Ureter (tissue), 1 donor: ENCODE measurements at places on chromosomes 7 and 10. TPM values are rescaled to one million over a fixed set of nuclear protein-coding genes. Genes with fewer than 3 reads are reported as not detected.

DNA sequence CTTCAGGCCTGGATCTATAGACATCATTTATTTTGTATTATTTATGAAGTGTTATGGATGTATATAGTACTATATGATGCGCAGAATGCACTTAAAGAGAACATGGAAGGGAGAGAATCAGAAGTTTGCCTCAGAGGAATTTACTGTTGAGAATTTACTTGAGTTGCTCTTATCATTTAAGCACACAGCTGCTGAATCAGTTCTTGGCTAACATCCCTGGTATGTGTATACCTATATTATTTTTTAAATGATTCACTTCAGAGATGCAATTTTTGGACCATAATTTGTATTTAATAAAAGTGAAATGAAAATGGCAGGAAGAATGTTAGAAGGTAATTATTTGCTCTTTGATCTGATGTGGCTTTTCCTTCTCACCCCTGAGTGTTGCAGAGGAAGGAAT, 191.6 kb downstream of the BICC1 start:
- DNase-seq: no peak

CRYGN gene
- not detected for total RNA-seq

DNA sequence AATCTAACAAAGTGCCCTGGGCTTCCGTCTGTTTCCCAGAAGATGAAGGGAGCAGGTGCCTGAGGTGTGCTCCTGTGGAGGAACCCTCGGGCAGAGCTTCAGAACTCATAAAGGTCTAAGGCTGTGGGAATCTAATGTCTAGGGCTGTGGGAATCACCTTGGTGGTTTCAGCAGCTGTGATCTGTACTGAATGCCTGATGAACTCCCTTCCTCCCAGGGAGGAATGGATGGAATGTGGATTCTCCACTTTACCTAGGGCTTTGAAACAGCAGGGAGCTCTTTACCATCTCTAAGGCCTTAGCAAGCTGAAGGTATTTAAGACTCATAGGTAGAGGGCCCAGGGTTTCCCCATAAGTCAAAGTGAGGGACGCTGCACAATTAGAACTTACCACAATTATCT, 36.0 kb upstream of the SEMA3E start:
- DNase-seq: no peak

DNA sequence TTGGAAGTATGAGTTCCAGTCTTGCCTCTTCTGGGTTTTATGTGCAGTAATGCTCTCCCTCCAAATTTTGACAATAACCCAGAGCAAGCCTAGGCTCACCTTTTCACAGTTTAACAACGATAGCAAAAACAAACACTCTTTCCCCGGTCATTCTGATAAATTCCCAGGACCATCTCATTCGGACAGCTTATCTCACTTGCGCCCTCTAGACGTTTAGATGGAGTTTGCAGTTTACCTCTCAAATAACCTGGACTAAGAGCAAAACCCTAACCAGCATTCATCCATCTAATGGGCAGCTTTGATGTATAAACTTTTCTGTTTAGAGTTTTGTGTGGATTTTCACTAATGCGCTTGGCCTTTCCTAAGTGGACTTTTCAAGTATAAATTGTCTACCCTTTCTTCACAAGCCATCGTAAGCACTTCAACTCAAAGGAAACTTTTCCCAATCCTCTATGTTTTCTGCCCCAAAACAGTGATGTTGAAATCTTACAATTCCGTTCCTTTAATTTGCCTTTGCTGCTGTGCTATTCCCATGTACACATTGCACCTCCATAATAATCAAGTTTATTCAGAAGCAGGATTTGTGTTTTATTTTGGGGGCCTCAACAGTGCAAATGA, 114.9 kb downstream of the HDAC9 start:
- DNase-seq: no peak

DNA sequence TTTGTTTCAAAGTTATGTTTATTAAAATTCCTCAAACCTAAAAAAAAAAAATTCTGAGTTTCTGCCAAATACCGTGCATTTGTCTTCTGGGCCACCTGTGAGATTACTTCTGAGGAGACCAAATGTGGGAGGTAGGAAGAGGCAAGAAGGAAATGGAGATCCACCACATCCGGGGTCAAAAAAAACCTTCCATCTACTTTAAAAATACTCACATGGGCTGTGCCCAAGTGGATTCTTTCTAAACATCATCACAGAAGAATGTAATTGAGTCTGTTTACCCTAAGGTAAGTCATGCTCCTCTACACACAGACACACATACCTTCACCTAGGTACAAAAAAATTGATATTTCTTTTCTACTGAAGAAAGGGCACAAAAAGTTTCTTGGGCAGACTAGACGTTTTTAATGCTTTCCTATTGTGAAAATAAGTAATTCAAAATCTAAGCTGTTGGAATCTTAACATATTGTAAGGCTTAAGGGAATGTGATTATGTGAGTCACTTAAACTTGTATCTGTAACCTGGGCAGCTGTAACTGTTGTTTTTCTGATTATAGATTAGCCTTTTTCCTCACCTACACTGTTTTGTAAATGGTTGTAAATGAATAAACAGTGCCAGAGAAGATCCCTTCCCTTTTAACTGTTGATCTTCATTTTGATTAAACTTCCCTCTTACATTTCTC, 19.1 kb upstream of the SPOCK2 start:
- no peak for DNase-seq

DNA sequence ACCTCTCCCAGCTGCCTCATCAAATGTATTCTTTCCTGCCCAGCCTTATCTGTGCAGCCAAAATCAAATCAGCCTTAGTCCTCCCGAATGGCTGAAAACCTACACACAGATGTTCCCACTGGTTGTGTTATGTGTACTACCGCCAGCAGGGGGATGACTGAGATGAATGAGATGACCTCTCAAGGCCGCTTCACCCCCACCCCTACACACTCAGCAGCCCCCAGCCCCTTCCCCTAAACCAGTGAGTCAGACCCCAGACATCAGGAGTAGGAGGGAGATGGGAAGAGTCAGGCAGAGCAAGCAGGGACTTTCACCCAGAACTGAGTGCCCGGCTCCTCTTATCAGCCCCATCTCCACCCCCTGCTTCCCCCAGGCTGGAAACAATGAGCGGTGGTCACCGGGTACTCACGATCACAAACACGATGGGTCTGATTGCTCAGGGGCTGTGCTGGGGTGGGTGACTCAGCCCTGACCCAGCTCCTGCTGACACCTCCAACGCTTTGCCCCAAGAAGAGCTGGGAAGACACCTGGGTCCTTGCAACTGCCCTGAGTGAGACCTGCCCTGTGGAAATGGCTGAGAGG, 6.5 kb upstream of the C10orf105 start:
- DNase-seq: no peak

DNA sequence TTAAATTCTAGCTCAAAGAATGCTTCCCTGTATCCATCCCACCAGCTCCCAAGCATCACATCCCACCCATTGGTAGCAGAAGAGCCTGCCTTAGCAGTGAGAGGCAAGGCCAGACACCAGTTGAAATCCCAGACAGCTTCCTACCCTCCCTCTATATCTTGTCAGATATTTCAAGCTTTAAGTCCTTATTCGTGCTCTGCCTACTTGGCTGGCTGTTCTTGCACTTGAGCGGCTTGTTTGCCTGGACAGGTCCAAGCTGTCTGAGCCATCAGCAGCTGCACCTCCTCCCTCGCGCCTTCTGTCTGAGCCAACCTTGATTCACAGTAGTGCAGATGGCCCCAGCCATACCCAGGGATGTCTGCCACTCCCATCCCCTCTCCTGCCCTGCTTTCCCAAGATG, 16.4 kb downstream of the LRRC4 start:
- DNase-seq: no peak

ARMC3 gene
- not detected for total RNA-seq

FLNC gene
- 84.1 TPM for total RNA-seq

DNA sequence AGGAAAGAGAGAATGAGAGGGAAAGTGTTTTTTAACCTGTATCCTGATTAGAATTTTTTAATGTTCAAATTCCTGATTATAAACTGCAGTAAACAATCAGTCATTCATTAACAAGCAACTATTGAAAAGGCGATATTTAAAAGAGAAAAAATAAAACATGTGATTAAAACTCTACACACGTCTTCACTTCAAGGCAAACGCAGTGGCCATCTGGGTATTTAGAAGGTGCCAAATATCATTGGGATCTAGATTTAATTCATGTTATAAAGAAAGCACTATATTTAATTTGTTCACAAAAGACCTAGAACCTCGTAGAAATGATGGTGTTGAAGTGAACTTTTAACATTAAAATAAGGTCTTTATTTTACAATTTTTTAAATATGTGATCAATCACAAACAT, 189.4 kb upstream of the KLF14 start:
- DNase-seq: no peak

LRIT1 gene
- not detected for total RNA-seq

DNA sequence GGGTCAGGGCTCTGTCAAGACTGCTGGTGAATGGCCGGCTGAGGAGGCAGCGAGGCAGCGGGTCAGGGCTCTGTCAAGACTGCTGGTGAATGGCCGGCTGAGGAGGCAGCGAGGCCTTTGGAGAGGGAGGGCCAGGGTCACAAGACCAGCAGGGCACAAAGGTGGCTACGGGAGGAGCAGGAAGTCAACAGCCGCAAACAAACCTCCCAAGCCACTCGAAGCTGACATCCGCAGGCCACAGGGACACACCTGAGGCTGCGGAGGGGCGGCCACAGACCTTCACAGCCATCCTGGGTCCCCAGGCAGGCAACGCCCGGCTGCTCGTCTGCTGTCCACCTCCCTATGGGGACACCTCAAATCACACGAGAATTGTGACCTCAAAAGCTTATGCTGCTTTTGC, 8.9 kb upstream of the GPER1 start:
- DNase-seq: no peak

GRCh38 chr7:93039786-93040185, 78.0 kb downstream of the SAMD9 start:
- DNase-seq: no peak

- no peak for DNase-seq
Observed at GRCh38 chr10:9294132-9294663, 1239.7 kb downstream of the GATA3 start.

AGMO gene
- total RNA-seq: 6.8 TPM

H2BK1 gene
- total RNA-seq: not detected

CLEC2L gene
- not detected for total RNA-seq

GPR26 gene
- not detected for total RNA-seq

LIPF gene
- total RNA-seq: not detected

AKR1C8 gene
- not detected for total RNA-seq

DNA sequence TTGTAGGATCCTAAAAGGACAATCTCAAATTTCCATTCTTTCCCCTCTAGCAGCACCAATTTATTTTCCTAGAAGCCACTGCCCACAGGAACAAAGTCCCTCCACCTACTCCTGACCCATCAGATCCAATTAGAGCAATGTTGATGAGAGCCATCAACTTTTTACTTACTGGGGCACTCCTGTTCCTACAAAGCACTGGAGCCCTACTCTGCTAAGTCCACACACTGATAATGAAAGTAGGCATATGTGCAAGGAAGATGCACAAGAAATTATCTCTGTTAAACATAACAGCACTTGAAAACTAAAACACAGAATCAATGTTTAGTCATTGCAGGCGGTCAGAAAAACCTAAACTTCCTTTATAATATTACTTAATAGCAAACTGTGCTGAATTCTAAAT, 3.6 kb downstream of the HERPUD2 start:
- no peak for DNase-seq

GRCh38 chr7:4556868-4557793, 125.0 kb upstream of the FOXK1 start:
- no peak for DNase-seq

SEC61G gene
- total RNA-seq: 59.2 TPM

- no peak for DNase-seq
Observed at GRCh38 chr7:138999414-138999813, 18.2 kb upstream of the KIAA1549 start.

- DNase-seq: no peak
Observed at GRCh38 chr7:102843850-102844249, 69.0 kb upstream of the LRRC17 start.

HYAL4 gene
- total RNA-seq: 0.23 TPM

GRCh38 chr10:17644485-17644943, 563 bp downstream of the STAM start:
- DNase-seq: no peak

DNA sequence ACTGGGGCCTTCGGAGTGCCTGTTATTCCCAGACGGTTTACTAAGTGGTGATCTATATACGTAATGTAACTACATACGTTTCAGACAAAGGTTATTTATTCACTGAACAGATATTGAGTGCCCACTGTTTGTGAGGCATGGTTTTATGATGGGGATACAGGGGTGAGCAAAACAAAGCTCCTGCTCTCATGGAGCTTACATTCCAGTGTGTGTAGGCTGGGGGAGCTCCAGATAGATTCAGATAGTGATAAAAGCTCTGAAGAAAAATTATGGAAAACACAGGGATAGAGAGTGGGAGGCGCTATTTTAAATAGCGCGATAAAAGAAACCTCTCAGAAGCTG, 466 bp upstream of the DNAJB12 start:
- no peak for DNase-seq

DNA sequence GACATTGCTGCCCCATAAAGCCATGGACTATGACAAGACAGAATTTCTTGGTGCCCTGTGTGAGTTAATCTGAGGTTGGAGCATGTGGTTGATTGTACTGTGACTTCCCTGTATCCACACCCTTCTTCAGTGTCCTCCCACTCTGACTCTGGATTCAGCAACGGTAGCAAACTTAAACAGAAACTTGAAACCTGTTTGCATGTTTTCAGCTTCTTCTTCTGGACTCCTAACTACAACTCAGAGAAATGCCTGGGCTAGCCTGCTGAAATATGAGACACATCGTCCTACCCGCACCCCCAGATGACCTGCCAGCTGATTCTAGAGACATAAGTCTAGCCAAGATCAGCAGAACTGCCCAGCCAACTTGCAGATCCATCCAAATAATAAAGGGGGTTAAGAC, 78.4 kb downstream of the IPMK start:
- DNase-seq: no peak

GRCh38 chr10:91587710-91588638, 44.9 kb downstream of the PPP1R3C start:
- DNase-seq: no peak

DNA sequence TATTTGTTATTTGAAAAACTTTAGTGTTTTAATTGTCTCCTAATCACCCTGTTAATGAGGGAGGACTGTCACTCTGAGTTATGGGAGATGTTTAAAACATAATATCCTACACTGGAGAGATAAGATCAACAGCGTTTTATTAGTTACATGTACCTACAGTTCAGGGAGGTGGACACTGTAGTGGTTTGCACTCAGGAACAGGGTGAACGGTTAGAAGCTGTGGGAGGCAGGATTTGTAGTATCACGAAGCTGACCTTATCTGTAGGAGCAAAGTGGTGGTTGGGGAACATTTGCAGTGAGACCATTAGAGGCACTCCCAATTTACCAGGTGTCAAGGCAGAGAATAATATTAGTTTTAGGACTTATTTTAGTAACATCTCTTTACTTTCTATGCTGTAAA, 193.3 kb upstream of the KCND2 start:
- DNase-seq: no peak

DNA sequence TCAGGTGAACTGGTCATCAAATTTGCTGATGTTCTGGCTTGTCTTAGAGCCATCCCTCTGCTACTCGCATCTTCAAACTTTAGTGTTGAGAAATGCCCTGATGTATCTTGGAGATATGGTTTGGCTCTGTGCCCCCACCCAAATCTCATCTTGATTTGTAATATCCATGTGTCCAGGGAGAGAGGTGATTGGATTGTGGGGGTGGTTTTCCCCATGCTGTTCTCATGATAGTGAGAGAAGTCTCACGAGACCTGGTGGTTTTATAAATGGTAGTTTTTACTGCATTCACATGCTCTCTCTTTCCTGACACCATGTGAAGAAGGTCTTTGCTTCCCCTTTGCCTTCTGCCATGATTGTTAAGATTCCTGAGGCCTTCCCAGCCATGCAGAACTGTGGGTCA, 74.0 kb upstream of the AFAP1L2 start:
- no peak for DNase-seq

FAM25C gene
- total RNA-seq: not detected

GRCh38 chr7:105261689-105262088, 127.0 kb downstream of the SRPK2 start:
- DNase-seq: no peak

PKD2L1 gene
- 0.16 TPM for total RNA-seq

ANXA8 gene
- 137 TPM for total RNA-seq
